CD4-positive, alpha-beta T cell treated with Interleukin-15 for 4 hours (primary cell): ENCODE measurements at places on chromosomes 2 and 18.
A peak's percentile ranks its signal among the peaks of the same experiment; 100 is the strongest.

DNA sequence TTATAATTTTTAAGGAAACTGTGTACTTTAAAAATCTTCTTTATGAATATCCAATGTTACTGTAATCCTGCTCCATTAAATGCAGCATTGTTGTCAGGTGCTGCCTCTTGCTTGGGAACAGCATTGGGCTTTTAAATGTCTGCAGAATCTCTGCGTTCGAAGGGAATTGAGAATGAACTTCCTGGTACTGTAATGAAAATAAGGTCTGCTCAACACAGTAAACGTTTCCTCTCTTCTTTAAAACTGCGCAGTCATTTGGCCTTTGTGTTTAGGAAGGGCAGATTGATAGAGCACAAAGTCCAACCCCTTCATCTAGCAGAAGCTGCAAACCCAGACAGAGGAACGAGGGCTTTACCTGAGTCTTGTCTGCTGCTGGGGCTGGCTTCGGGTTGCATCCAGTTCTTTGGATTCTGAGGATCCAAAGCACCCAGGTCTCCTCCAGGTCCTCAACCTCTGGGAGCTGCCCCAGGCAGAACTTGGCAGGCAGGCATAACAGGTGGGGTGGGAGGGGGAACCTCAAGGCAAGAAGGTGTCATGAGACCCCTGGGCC lies 104.5 kb downstream of the UGGT1 start:
- no peak for DNase-seq

- DNase-seq, result no peak
Observed at GRCh38 chr2:64574871-64575270, 50.7 kb downstream of the AFTPH start.

DNA sequence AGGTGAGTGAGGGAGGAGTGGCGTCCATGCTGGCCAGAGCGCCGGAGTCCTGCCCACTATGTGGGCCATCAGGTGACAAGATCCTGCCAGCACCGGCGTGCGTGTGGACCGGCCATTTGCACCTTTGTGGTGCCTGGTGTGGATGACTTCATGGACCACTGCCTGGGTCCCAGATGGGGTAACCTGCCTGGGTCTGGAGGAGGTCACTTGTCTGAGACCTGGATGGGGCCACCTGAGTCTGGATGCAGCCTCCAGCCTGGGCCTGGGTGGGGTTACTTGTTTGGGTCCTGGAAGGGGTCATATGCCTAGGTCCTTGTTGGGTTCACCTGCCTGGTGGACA lies 299.6 kb downstream of the NDUFA10 start:
- no peak for DNase-seq

DNA sequence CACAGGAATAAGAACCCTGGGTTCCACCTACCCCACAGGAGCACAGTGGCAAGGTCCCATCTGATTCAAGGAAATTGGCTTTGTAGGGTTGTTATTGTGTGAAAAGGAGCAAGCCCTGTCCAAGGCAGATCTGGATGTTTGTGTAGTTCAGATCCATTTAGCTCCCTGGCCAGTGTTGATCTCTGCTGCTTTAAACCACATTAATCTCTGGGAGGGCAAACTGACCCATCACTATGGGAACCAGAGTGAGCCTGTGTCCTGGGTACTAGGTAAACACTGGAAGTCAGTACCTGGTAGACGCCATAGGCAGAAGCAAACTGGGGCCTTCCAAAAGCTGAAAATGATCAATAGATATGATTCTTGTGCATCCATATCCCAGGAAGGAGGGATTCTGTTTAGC lies 271.5 kb upstream of the EPAS1 start:
- no peak for DNase-seq

DNA sequence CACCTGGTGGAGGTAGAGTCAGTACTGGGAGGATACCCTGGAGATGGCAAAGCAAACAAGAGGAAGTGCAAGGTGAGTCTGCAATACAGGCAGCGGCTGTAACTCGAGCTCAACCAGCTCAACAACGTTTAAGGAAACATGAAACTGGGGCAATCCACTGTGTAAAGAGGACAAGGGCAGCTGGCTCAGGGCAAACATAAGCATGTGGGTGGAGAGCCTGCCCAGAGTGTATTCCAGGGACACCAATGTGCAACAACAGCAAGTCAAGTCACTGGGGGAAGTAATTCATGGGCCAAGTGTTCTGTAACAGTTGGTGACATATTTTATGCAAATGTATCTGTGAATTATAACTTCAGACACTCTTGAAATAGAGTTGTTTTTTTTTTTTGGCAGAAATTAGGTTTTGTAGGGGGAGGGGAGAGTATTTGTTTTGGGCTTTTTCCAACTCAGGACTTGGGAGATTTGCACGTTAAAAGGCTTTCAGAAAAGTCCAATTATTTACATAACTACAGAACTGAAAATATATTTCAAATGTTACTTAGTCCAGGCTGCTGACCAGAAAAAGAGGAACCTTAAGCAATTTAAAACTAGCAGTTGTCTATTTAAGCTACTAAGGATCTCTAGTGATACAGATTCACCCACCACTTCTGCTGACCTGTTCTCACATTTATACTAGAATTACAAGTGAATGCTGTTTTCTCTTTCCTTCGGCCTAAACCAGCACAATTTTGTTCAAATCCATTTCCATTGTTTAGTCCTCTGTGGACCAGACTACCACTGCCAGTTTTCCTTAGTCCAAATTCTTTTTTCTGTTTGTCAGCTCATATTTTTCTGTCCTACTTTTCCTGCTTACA lies 18.6 kb downstream of the NRXN1 start:
- no peak for DNase-seq

- no peak for DNase-seq
Observed at GRCh38 chr2:191539068-191539467, 138.9 kb upstream of the NABP1 start.

GRCh38 chr2:171669121-171669520 lies 18.1 kb upstream of the DYNC1I2 start:
- DNase-seq, result no peak

- no peak for DNase-seq
Observed at GRCh38 chr2:45014016-45014702, 4.9 kb upstream of the SIX2 start.

- no peak for DNase-seq
Observed at GRCh38 chr2:170247882-170248393, 70.0 kb downstream of the MYO3B start.

GRCh38 chr2:211723398-211723797 lies 815.2 kb downstream of the ERBB4 start:
- DNase-seq, result no peak

DNA sequence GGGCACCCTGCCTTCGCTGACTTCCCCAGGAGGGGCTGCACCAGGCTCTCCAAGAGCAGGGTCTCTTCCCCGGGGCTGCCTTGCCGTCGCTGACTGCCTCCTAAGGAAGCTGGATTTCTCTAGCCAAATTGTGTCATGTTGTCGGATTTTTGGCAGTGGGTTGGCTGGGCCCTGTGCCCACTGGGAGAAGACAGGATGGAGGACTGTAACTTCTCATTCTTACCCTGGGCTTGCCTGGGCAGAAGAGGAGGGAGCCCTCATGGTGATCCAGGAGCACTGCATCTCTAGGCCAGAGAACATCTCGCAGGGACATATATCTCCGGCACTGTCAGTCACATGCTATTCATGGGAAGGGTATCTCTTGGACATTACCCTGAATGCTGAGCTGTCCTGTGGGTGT lies 6.3 kb downstream of the MYO7B start:
- no peak for DNase-seq

DNA sequence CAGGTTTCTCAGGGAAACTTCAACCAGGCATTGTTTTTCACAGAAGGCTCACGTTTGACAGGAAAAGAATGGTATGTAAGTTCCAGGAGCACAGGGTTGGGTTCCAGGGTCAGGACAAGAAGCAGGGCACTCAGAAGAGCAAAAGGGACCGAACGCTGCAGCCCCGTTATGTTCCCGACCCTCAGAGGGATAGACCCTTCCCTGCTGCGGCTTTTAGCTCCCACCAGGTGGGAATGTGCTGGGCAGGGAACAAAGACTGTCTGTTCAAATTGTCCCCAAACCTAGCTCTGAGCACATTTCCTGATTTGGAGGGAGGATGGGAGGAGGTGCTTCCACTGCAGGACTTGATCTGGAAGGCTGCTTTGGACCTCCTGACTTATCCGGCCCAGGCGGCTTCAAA lies 130.1 kb downstream of the RAB3GAP1 start:
- no peak for DNase-seq

- DNase-seq, result no peak
Observed at GRCh38 chr2:119491776-119492525, 32.3 kb downstream of the SCTR start.

DNA sequence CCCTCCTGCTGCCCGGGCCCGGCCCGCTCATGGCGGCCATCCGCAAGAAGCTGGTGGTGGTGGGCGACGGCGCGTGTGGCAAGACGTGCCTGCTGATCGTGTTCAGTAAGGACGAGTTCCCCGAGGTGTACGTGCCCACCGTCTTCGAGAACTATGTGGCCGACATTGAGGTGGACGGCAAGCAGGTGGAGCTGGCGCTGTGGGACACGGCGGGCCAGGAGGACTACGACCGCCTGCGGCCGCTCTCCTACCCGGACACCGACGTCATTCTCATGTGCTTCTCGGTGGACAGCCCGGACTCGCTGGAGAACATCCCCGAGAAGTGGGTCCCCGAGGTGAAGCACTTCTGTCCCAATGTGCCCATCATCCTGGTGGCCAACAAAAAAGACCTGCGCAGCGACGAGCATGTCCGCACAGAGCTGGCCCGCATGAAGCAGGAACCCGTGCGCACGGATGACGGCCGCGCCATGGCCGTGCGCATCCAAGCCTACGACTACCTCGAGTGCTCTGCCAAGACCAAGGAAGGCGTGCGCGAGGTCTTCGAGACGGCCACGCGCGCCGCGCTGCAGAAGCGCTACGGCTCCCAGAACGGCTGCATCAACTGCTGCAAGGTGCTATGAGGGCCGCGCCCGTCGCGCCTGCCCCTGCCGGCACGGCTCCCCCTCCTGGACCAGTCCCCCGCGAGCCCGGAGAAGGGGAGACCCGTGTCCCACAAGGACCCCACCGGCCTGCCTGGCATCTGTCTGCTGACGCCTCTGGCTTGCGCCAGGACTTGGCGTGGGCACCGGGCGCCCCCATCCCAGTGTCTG lies 767 bp downstream of the RHOB start:
- no peak for DNase-seq

- peak; percentile 62 for DNase-seq
Observed at GRCh38 chr18:54284981-54285785, 15.9 kb downstream of the POLI start.

- DNase-seq, result no peak
Observed at GRCh38 chr2:131039535-131039907, 53.7 kb downstream of the FAM168B start.

DNA sequence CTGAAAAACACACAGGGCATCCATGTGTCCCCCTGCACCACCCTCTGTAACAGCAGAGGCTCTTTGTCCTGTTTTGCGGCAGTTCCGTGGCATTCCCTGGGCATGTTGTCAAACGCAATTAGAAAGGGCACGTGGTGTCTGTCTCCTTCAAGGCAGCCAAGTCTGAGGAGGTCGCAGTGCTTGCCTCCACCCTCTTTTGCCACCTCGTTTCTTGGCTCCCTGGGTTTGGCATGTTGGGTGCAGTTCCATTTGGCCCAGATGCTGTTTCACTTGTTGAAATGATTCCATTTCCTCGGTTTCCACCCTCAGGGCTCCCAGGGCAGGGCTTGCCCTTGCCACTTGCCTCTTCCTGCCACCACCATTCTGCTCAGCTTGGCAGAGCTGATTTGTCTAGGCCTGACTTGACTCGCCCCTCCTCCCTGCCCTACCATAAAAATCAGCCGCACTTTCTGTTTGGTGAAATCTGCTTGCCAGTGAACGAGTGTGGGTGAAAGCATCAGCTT lies 12.4 kb downstream of the CCL20 start:
- DNase-seq, result peak; percentile 35

DNA sequence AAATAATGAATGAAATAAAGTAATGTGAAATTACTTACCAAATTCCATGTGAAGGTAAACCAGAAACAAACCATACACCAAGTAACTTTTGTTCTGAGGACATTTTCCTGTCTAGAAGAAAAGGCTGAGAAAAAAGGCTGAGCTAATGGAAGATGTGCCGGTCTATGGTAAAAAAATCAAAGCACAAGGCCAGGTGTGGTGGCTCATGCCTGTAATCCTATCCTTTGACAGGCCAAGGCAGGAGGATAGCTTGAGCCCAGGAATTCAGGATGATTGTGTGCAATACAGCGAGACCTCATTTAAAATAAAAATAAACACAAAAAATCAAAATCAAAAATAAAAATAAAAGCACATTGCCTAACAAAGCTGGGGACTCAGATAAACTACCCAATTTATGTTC lies 6.7 kb downstream of the ORC4 start:
- DNase-seq, result no peak

DNA sequence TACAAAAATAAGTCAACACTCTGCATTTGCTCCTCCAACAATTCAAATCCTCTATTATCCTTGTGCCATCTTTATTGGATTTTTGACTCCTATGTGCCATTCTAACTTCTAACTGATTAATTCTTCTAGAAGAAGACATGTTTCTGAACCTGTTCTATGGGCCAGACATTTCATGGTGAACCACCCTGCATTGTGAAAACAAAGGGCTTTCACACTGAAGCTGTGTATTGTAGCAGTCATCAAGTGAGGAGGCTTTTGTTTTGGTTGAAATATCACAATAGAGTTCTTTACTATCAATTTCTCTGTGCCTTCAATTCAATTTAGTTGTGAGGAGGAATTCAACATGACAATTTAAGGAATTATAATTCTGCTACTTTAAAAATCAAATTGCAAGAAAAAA lies 357.9 kb downstream of the PLCL1 start:
- DNase-seq, result no peak

DNA sequence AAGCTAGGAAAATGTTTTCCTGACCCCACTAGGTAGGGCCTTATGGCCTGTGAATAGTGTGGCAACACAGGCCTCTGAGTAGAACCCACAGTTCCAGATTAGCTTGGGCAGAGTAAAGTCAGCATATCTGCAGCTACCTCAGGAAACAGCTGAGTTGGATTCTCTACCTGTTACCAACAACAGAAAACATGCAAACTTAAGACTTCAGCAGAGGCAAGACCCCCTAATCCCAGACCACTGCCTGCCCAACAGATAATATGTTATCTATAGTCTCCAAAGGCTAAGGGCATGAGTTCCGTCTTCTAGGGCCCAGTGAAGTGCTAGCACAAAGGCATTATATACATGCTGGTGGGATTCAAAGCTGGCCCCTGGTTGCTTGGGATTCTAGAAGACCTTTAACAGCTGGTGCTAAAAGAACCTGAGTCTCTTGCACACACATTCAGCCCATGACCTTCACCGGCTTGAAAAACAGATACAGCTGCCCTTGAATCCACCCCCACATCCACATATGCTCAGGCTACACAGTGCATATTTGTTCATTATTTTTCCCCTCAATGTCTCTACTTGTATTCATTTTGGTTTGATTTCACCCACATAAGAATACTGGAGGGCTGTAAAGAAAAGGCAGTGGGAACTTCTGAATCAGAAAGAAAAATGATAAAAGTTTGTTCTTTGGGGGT lies 13.5 kb upstream of the UBXN4 start:
- DNase-seq, result no peak

DNA sequence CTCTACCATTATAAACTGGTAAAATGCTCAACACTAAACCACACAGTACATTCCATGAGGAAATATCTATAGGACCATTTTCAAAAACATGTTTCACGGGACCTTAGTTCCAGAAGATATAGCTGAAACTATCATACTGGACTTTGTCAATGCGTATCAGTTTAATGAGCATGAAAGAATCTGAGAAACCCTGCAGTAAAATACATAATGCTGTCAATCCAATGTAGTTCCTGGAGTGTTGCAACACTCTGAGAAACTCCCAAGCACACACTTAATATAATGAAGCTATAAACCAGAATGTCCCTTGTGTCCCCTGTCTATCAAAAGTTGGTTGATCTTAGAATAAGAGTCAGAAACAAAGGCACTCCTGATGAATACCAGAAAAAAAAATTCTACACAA lies 16.2 kb downstream of the IWS1 start:
- DNase-seq, result no peak
